Type B pancreatic cell (in vitro differentiated cells): ENCODE measurements at places on chromosomes 12 and 14. TPM values are rescaled to one million over a fixed set of nuclear protein-coding genes. Genes with fewer than 3 reads are reported as not detected.

Gene TAS2R31
- total RNA-seq, result 2.1 and 4.3 TPM in 2 replicates

- H3K27ac ChIP-seq, result peak overlapping the region; percentile 92
- no peaks in the 10 kb centered on the region for H3K36me3 ChIP-seq
- peaks cover 55% of the 10 kb centered on the region for H3K27me3 ChIP-seq
- peaks cover 28% of the 10 kb centered on the region for H3K4me1 ChIP-seq
Measured at GRCh38 chr12:114704096-114704495, 20.1 kb upstream of the TBX3 start.

DNA sequence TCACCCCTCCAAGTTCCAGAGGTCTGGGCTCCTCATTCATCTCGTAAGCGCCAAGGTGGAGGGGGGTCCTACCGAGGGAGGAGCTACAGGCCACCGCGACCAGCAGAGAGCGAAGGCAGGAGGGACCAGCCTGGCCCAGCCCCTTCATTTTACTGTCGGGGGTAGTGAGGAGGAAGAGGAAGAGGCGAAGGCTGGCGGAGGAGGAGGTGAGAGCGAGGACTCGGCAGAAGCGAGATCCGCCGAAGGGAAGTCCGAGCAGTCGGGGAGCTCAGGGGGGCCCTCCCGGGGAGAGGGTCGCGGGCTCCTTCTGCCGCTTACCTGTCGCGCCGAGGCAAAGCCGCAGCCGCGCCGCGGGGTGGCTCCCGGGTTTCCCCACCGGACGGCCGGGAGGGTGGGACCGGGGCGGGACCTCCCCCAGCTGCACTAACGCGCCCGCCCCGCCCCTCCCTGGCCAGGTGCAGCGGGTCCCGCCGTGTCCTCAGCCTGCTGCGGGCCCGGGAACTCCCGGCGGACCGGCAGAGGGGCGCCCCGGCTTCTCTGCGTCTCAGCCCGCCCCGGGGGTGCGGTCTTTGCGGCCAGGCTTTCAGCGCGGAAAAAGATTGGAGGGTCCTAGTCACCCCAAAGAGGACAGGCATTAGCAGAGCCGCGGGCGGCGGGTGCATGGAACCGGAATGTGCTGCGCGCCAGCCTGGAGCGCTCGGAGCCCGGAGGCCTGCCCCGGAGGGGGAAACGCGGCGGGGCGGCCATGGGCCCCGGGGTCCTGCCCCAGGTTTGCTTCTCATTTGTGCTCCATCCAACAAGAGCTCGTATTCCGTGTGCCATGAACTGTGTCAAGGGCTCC, at the start of gene GALNT6:
TSS of gene GALNT6 (minus strand) at position 124 of the 841 bp plus-strand sequence. CDS start 11,625 bp downstream, outside the sequence.
- H3K4me1 ChIP-seq, result peaks cover 19% of the 10 kb centered on the region
- H3K4me3 ChIP-seq, result peak within 1 kb of the TSS; percentile 92
- H3K27me3 ChIP-seq, result peaks cover 40% of the 10 kb centered on the region
- no peak for DNase-seq

- H3K36me3 ChIP-seq, result no peaks in the 10 kb centered on the region
- H3K27ac ChIP-seq, result no peak overlapping the region
- H3K4me3 ChIP-seq, result no peak overlapping the region
- no peaks in the 10 kb centered on the region for H3K4me1 ChIP-seq
Measured at GRCh38 chr12:26152507-26153102, 27.8 kb upstream of the BHLHE41 start.

DNA sequence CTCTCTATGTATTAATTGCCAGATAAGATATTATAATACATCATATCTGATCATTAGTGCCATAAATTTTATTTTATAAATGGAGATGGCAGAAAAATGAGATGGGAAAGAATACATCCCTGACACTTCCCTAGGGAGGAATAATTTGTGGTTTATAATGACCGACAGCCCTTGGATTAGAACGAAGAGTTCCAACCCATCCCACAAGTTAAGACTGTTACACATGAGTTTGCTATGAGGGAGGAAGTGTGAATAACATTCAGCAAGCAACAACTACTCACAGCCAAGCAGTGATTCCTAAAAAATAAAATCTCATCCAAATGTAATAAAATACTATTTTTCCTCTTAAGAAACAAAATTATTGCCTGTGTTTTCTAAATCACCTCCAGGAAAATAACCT, 299.0 kb downstream of the CCDC91 start:
- no peak overlapping the region for H3K4me3 ChIP-seq
- H3K27me3 ChIP-seq, result no peaks in the 10 kb centered on the region
- H3K36me3 ChIP-seq, result peaks cover 13% of the 10 kb centered on the region
- H3K4me1 ChIP-seq, result no peaks in the 10 kb centered on the region

DNA sequence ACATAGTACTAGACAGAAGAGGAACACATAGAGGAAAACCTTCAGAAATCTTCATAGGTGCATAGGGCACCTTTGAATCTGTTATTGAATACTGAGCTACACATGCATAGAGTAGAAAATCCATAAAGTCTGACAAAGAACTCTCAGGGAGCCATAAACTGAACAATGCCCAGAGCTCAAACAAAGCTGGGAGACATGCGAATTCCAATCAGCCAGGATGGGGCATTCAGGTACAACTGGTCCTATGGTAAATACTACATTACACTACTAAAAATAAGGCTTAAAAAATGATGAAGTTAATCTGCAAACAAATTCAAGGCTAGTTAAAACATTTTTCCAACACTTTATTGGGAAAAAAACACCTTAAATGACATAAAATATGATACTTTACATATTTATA, 259.7 kb downstream of the DIO2 start:
- peaks cover 8% of the 10 kb centered on the region for H3K4me1 ChIP-seq
- H3K36me3 ChIP-seq, result peaks cover 4% of the 10 kb centered on the region
- no peak overlapping the region for H3K27ac ChIP-seq
- no peak for DNase-seq
- no peaks in the 10 kb centered on the region for H3K27me3 ChIP-seq
- H3K4me3 ChIP-seq, result no peak overlapping the region

Gene KRT75
- not detected in 2 replicates for total RNA-seq

Gene USP15
- total RNA-seq, result 43.2 and 47.5 TPM in 2 replicates

Gene NTF3
- total RNA-seq, result 13.0 and 16.7 TPM in 2 replicates

Gene ARHGEF25
- total RNA-seq, result 4.7 and 34.6 TPM in 2 replicates

DNA sequence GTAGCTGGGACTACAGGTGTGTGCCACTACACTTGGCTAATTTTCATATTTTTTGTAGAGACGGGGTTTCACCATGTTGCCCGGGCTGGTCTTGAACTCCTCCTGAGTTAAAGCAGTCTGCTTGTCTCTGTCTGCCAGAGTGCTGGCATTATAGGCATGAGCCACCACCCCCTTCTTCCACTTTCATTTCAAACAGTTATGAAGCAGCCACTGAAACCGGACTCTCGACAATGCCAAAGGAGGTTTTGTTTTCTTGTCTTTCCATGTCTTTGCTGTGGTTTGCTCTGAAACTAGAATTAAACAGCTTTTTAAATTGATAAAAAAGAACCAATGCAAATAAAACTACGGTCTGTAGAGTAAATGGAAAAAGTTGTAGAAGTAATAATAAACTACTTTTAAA, 30.4 kb downstream of the RAP1B start:
- H3K36me3 ChIP-seq, result peaks cover 16% of the 10 kb centered on the region
- no peaks in the 10 kb centered on the region for H3K27me3 ChIP-seq
- H3K4me1 ChIP-seq, result peaks cover 4% of the 10 kb centered on the region
- no peak overlapping the region for H3K4me3 ChIP-seq
- DNase-seq, result no peak

DNA sequence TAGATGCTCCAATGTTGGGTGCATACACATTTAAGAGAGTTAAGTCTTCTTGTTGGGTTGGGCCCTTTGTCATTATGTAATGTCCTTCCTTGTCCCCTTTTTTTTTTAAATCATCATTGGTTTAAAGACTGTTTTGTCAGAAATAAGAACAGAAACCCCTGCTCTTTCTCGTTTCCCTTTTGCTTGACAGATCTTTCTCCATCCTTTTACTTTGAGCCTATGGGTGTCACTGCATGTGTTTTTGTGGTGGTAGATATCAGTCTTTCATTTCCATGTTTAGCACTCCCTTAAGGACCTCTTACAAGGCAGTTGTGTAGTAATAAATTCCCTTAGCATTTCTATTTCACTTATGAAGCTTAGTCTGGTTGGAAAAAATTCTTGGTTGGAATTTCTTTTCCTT, 47.4 kb downstream of the RTN1 start:
- no peaks in the 10 kb centered on the region for H3K27me3 ChIP-seq
- no peak for DNase-seq
- H3K4me3 ChIP-seq, result no peak overlapping the region
